GM12878 (cell line): ENCODE measurements at places on chromosomes 1 and 21. TPM values are rescaled to one million over a fixed set of nuclear protein-coding genes. Genes with fewer than 3 reads are reported as not detected.

- H3K4me3 ChIP-seq, result no peak overlapping the region
- peaks cover 20% of the 10 kb centered on the region for H3K4me1 ChIP-seq
- H3K27me3 ChIP-seq, result no peaks in the 10 kb centered on the region
- no peak overlapping the region for H3K27ac ChIP-seq
- no peak for DNase-seq
Measured at GRCh38 chr1:155177192-155177917, 3.7 kb downstream of the TRIM46 start.

The AK5 gene
- total RNA-seq, result 0.33 TPM in 1 of 2 replicates, not detected in the other

- H3K36me3 ChIP-seq, result no peaks in the 10 kb centered on the region
- H3K27me3 ChIP-seq, result no peaks in the 10 kb centered on the region
- H3K27ac ChIP-seq, result no peak overlapping the region
- no peaks in the 10 kb centered on the region for H3K4me1 ChIP-seq
- H3K4me3 ChIP-seq, result no peak overlapping the region
Measured at GRCh38 chr1:213327017-213327667, 276.1 kb downstream of the RPS6KC1 start.

- H3K36me3 ChIP-seq, result no peaks in the 10 kb centered on the region
- H3K4me3 ChIP-seq, result no peak overlapping the region
- no peak overlapping the region for H3K27ac ChIP-seq
- no peaks in the 10 kb centered on the region for H3K4me1 ChIP-seq
Measured at GRCh38 chr1:241716915-241717656, 65.0 kb downstream of the WDR64 start.

DNA sequence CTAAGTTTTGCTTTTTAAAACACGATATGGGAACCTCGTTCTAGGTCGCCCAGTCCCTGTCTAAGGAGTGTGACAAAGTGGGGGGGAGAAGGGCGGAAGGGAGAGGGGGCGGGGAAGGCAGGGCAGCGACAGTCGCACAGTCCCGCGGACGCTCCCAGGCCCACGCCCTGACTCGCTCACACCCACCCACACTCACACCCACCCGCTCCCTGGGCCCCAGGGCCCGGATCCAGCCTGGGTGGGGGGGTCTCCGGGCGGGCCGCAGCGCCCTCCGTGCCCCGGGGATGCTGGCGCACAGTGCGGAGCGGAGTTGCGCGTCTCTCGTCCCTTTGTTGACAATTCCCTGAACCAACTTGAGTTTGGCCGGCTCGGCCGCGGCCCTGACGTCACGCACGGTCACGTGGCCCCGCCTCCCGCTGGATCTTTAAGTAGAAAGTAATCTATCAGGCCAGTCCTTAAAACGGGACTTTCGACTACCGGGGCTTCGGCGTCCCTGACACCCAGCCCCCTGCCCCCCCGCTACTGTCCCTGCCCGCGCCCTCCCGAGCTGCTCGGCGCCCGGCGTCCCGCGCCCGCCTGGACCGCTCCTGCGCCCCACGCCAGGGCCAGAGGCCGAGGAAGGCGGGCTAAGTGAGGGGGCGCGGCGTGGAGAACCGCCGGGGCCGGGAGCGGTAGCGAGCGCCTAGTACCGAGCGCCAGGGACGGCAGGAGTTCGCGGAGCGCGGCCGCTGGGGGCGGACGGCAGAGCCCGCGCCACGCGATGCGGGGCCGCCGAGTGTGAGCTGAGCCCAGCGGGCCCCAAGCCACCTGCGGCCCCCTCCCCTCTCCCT lies at the start of gene FOXD3:
TSS of gene FOXD3 (plus strand) at position 454 of the 830 bp plus-strand sequence. CDS start 492 bp downstream, outside the sequence.
- H3K36me3 ChIP-seq, result no peaks in the 10 kb centered on the region
- H3K27me3 ChIP-seq, result peaks cover 11% of the 10 kb centered on the region
- DNase-seq, result no peak
- H3K4me1 ChIP-seq, result no peaks in the 10 kb centered on the region; the same call in 1 of the 2 replicates

GRCh38 chr1:66605419-66605997 lies 71.6 kb downstream of the SGIP1 start:
- no peak overlapping the region for H3K27ac ChIP-seq
- no peak overlapping the region for H3K4me3 ChIP-seq
- no peaks in the 10 kb centered on the region for H3K4me1 ChIP-seq
- H3K36me3 ChIP-seq, result no peaks in the 10 kb centered on the region
- H3K27me3 ChIP-seq, result no peaks in the 10 kb centered on the region
- no peak for DNase-seq

The RPE65 gene
- not detected in 2 replicates for total RNA-seq
